ENCODE measurements at places on chromosomes 13 and 19. TPM values are rescaled to one million over a fixed set of nuclear protein-coding genes. Genes with fewer than 3 reads are reported as not detected.

WTIP gene
- 2.5 TPM for total RNA-seq

CERS1 gene
- total RNA-seq = 0.28 TPM

EBI3 gene
- total RNA-seq = 5.7 TPM

CPB2 gene
- 0.05 TPM for total RNA-seq

IGSF23 gene
- total RNA-seq = 0.05 TPM

LIN7B gene
- total RNA-seq = 3.5 TPM

FAM124A gene
- total RNA-seq = 3.0 TPM

FBN3 gene
- total RNA-seq = 0.61 TPM

MAST1 gene
- 0.38 TPM for total RNA-seq

DNA sequence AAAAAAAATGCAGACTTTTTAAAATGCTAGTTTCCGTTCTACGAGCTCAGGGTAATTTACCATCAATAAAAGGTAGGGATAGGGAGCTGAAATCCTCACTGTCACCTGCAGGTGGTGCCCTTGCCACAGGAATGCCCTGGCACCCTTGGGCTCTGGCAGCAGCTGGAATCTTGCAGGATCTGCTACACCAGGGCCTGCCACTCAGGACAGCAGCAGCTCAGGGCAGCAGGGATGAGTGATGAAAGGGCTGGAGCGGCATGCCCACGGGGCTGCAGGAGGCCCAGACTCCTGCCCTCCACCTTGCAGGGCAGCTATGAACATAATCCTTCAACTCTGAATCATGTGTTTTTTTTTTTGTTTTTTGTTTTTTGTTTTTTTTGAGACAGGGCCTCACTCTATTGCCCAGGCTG, 54.0 kb downstream of the GNG7 start:
- peaks cover 3% of the 10 kb centered on the region for H3K4me1 ChIP-seq
- no peak overlapping the region for H3K27ac ChIP-seq
- no peak overlapping the region for H3K4me3 ChIP-seq
- H3K36me3 ChIP-seq = no peaks in the 10 kb centered on the region
- DNase-seq = peak; percentile 82

- H3K36me3 ChIP-seq = no peaks in the 10 kb centered on the region
- no peak for DNase-seq
- H3K4me3 ChIP-seq = no peak overlapping the region
- peaks cover 11% of the 10 kb centered on the region for H3K27me3 ChIP-seq
- H3K4me1 ChIP-seq = no peaks in the 10 kb centered on the region
Measured at GRCh38 chr13:112452380-112453206, 76.4 kb downstream of the SPACA7 start.

- no peaks in the 10 kb centered on the region for H3K4me1 ChIP-seq
- no peak overlapping the region for H3K4me3 ChIP-seq
Measured at GRCh38 chr13:72590091-72590740, 137.2 kb downstream of the MZT1 start.

- peaks cover 63% of the 10 kb centered on the region for H3K27me3 ChIP-seq
- H3K4me1 ChIP-seq = peaks cover 4% of the 10 kb centered on the region
- DNase-seq = no peak
- no peak overlapping the region for H3K27ac ChIP-seq
- no peak overlapping the region for H3K4me3 ChIP-seq
Measured at GRCh38 chr19:16263141-16263761, 61.4 kb upstream of the KLF2 start.

DNA sequence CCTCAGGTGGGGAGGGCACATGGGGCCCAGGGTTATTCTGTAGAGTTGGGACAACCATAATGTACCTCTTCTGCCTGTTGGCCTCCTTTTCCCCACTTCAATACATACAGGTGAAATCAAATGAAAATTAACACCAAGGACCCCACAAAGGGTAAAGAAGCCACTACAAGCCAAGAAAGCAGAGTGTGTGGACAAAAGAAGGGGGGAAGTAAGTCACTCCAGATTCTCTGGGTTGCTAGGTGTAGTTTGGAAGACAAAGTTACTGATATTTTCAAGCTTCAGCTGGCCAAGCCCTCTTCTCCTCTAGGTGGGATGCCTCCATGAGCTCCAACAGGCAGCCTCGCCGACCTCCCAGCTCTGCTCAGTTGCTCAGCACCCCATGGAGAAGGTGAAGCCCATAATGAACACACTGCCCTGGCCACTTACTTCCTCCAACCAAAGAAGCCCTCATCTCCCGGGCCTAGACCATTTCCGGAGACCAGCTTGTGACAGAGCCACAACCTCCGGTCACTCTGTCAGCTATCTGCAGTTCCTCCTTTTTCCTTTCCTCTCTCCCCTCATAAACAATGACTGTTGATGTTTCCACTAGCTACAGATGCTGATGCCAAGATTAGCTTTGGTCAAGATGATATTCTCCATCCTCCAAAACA, 66.8 kb upstream of the MED4 start:
- no peak overlapping the region for H3K27ac ChIP-seq
- H3K4me3 ChIP-seq = no peak overlapping the region
- no peaks in the 10 kb centered on the region for H3K36me3 ChIP-seq
- peaks cover 13% of the 10 kb centered on the region for H3K4me1 ChIP-seq

- H3K4me1 ChIP-seq = peaks cover 11% of the 10 kb centered on the region
- H3K27me3 ChIP-seq = no peaks in the 10 kb centered on the region
- H3K27ac ChIP-seq = peak overlapping the region; percentile 99
- H3K4me3 ChIP-seq = peak overlapping the region; percentile 86
- DNase-seq = no peak
Measured at GRCh38 chr19:18292810-18293641, 11.6 kb upstream of the JUND start.

- peaks cover 3% of the 10 kb centered on the region for H3K36me3 ChIP-seq
- peak overlapping the region; percentile 79 for H3K27ac ChIP-seq
- H3K4me1 ChIP-seq = peaks cover 26% of the 10 kb centered on the region
- peak overlapping the region; percentile 72 for H3K4me3 ChIP-seq
Measured at GRCh38 chr13:80338781-80339562, 2.0 kb downstream of the SPRY2 start.

- H3K4me3 ChIP-seq = no peak overlapping the region
- no peaks in the 10 kb centered on the region for H3K4me1 ChIP-seq
- no peak for DNase-seq
- no peaks in the 10 kb centered on the region for H3K36me3 ChIP-seq
Measured at GRCh38 chr19:55133639-55134444, 15.2 kb downstream of the TNNT1 start.

DNA sequence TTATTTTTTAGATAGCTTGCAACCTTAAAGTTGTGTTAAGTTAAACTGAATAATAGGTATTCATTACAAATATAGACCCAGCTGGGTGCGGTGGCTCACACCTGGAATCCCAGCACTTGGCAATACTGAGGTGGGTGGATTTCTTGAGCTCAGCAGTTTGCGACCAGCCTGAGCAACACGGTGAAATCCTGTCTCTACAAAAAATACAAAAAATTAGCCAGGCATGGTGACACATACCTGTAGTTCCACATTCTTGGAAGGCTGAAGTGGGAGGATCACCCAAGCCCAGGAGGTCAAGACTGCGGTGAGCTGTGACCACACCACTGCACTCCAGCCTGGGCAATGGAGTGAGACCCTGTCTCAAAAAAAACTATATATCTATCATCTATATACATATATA, 386.5 kb downstream of the PCDH17 start:
- no peaks in the 10 kb centered on the region for H3K36me3 ChIP-seq
- H3K27ac ChIP-seq = no peak overlapping the region
- H3K27me3 ChIP-seq = no peaks in the 10 kb centered on the region

- H3K4me1 ChIP-seq = no peaks in the 10 kb centered on the region
- DNase-seq = no peak
- H3K27me3 ChIP-seq = no peaks in the 10 kb centered on the region
Measured at GRCh38 chr13:112160558-112160957, 93.6 kb downstream of the SOX1 start.

- no peak for DNase-seq
- H3K27ac ChIP-seq = no peak overlapping the region
- H3K4me3 ChIP-seq = no peak overlapping the region
- no peaks in the 10 kb centered on the region for H3K4me1 ChIP-seq
Measured at GRCh38 chr13:111976474-111977178, 90.3 kb upstream of the SOX1 start.

DNA sequence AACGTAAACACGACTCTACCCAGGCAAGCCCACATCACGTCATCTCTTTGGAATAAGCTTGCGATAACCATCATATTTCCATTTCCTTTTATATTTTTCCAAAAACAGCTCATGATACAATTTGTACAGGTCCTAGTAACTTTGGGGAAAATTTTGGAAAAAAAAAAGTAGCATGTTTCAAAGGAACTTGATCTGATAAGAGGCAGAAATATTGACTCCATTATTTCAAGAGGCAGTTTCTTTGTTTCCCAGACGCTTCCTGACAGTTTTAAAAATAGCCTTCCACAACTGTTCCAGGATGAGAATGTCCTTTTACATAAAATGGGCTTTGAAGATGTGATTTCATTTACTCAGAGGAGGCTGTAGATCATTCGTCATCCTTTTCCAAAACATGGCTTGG, 23.1 kb downstream of the KLF2 start:
- H3K36me3 ChIP-seq = no peaks in the 10 kb centered on the region
- DNase-seq = no peak
- no peak overlapping the region for H3K27ac ChIP-seq

- peaks cover 3% of the 10 kb centered on the region for H3K27me3 ChIP-seq
- H3K4me3 ChIP-seq = no peak overlapping the region
- H3K4me1 ChIP-seq = peaks cover 6% of the 10 kb centered on the region
- no peak overlapping the region for H3K27ac ChIP-seq
- no peak for DNase-seq
Measured at GRCh38 chr19:49895566-49896297, 955 bp downstream of the IL4I1 start.

- no peaks in the 10 kb centered on the region for H3K4me1 ChIP-seq
- no peak overlapping the region for H3K4me3 ChIP-seq
- H3K36me3 ChIP-seq = no peaks in the 10 kb centered on the region
- H3K27me3 ChIP-seq = no peaks in the 10 kb centered on the region
- no peak for DNase-seq
Measured at GRCh38 chr19:15045506-15045905, 3.8 kb upstream of the CASP14 start.

DNA sequence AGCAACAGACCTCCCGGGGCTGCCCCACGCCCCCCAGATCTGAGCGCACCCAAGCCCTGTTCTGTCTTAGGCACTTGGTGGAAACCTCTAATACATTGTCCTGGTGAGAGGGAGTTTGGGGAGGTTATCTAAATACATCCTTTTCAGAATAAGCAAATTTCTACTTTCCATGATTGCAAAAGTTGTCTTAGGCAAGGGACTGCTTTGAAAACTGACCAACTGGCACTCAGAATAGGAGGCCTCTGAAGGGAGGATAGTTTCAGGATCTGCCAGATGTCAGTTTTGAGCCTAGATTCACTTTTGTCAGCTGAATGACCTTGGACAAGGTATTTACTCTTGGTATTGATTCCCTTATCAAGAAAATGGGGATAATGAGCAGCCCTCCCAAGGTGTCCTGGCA, 11.8 kb downstream of the SERP2 start:
- no peak overlapping the region for H3K4me3 ChIP-seq
- no peak for DNase-seq
- H3K36me3 ChIP-seq = no peaks in the 10 kb centered on the region
- H3K27ac ChIP-seq = no peak overlapping the region
- peaks cover 36% of the 10 kb centered on the region for H3K4me1 ChIP-seq
- no peaks in the 10 kb centered on the region for H3K27me3 ChIP-seq

DNA sequence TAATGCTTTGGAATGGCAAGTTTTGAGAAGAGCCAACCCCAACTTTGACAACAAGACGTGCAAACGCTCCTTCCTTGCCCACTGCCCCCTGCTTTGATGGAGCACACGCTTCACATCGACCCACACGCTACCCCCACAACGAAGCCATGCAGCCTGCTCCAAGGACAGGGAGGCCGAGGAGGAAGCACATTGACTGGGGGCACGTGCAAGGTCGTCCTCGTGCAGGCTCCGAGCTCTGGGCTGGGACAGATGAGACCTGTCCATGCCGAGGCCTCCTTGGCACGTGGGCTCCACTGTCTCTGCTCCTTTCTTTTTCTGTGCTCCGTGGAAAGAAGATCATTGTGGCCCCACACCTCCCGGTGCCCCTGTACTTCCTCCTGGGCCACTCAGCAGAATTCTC, 309.0 kb downstream of the TEX29 start:
- no peak overlapping the region for H3K27ac ChIP-seq
- H3K27me3 ChIP-seq = no peaks in the 10 kb centered on the region
- H3K36me3 ChIP-seq = no peaks in the 10 kb centered on the region
- H3K4me1 ChIP-seq = no peaks in the 10 kb centered on the region
- no peak for DNase-seq
- H3K4me3 ChIP-seq = no peak overlapping the region

DNA sequence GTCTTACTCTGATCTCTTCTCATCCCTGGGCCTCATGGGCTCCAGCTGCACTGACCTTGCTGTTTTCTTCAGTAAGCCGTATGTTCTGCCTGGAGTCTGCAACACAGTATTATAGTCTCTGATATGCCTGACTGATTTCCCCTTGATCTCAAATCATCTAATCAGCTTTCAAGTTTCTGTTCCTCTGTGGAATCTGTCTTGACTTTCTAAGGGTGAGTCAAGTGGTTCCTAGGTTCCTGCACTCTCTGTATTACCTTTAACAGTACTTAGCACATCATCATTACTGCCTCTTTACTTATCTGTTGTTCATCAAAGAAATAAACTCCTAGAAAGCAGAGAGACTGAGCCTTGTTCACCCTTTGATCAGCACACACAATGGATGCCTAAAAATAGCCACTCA, 350.7 kb downstream of the LMO7 start:
- no peaks in the 10 kb centered on the region for H3K27me3 ChIP-seq
- H3K4me3 ChIP-seq = no peak overlapping the region
- H3K36me3 ChIP-seq = no peaks in the 10 kb centered on the region
- H3K27ac ChIP-seq = no peak overlapping the region
- H3K4me1 ChIP-seq = no peaks in the 10 kb centered on the region
- DNase-seq = no peak

DNA sequence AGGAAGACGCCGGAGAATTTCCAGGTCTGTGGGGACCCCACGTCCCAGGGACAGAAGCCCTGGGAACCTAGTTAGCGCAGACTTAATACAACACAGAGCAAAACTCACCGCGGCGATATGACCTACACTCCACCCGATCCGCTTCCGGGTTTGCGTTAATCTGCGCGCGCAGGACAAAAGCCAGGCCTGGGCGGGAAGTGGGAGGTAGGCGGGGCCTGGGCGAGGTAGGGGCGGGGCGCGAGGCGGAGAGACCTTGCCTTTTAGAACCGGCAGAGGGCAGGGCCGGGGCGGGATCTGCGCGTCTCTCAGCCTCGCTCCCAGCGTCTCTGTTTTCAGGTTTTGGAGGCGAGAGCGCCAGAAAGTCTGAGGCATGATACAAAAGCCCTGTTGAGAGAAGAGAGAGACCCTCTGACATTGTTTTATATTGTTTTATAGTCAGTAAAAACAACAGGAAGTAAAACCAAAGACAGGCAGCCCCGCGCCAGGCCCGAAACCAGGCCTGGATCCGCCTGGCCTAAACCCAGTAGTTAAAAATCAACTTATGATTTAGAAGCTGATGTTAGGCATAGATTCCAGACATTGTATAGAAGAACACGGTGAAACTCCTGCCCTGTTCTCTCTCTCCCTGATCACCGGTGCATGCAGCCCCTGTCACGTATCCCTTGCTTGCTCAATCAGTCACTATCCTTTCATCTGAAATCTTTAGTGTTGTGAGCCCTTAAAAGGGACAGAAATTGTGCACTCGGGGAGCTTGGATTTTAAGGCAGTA, at the start of gene ZNF611:
ZNF611 (minus strand) TSS at position 152 of the 769 bp plus-strand sequence. CDS start 19,150 bp downstream, outside the sequence.
- H3K36me3 ChIP-seq = no peaks in the 10 kb centered on the region
- H3K27ac ChIP-seq = peak within 1 kb of the TSS; percentile 95
- peak within 1 kb of the TSS; percentile 90 for H3K4me3 ChIP-seq
- H3K27me3 ChIP-seq = no peaks in the 10 kb centered on the region
- peak; percentile 87 for DNase-seq
